Purkinje cell (primary cell): ENCODE measurements at places on chromosomes 3 and 15. TPM values are rescaled to one million over a fixed set of nuclear protein-coding genes. Genes with fewer than 3 reads are reported as not detected.

The RAB6B gene
- 4.5 and 25.3 TPM in 2 replicates for polyA plus RNA-seq

The OCA2 gene
- polyA plus RNA-seq, result 0.11 TPM in 1 of 2 replicates, not detected in the other

The LHFPL4 gene
- 3.7 and 6.4 TPM in 2 replicates for polyA plus RNA-seq

The CHRD gene
- 0.69 TPM in 1 of 2 replicates, not detected in the other for polyA plus RNA-seq

The PEX5L gene
- 1.4 and 15.9 TPM in 2 replicates for polyA plus RNA-seq

The MAN2C1 gene
- polyA plus RNA-seq, result 12.3 and 20.5 TPM in 2 replicates

The COL6A5 gene
- polyA plus RNA-seq, result not detected in 2 replicates

The HESX1 gene
- polyA plus RNA-seq, result 3.5 TPM in 1 of 2 replicates, not detected in the other

The GNAT1 gene
- polyA plus RNA-seq, result not detected in 2 replicates

The ASB14 gene
- polyA plus RNA-seq, result 0.13 and 1.8 TPM in 2 replicates

The UBAP1L gene
- polyA plus RNA-seq, result 2.3 and 2.7 TPM in 2 replicates

The GALK2 gene
- 39.2 and 49.0 TPM in 2 replicates for polyA plus RNA-seq

The CHL1 gene
- polyA plus RNA-seq, result 25.2 and 62.3 TPM in 2 replicates

The SCN5A gene
- not detected in 2 replicates for polyA plus RNA-seq

The TMIE gene
- polyA plus RNA-seq, result 0.13 and 0.42 TPM in 2 replicates

The SPINK8 gene
- not detected in 2 replicates for polyA plus RNA-seq

The ACTC1 gene
- 1.4 and 2.6 TPM in 2 replicates for polyA plus RNA-seq

The KCNMB3 gene
- 17.1 and 24.6 TPM in 2 replicates for polyA plus RNA-seq

The EEF1AKMT4 gene
- 2.5 and 3.6 TPM in 2 replicates for polyA plus RNA-seq

The KIF23 gene
- 0.38 TPM in 1 of 2 replicates, not detected in the other for polyA plus RNA-seq

The CLSTN2 gene
- 5.5 and 10.5 TPM in 2 replicates for polyA plus RNA-seq

The POMGNT2 gene
- polyA plus RNA-seq, result 14.3 and 14.7 TPM in 2 replicates

The CHST13 gene
- polyA plus RNA-seq, result not detected in 2 replicates

The CAMP gene
- not detected in 2 replicates for polyA plus RNA-seq

The CHRNA5 gene
- 0.16 and 7.7 TPM in 2 replicates for polyA plus RNA-seq

The SOX14 gene
- polyA plus RNA-seq, result not detected in 2 replicates

The STRIT1 gene
- not detected in 2 replicates for polyA plus RNA-seq

The HTR3C gene
- polyA plus RNA-seq, result not detected in 2 replicates

The CHRNB4 gene
- 0.41 TPM in 1 of 2 replicates, not detected in the other for polyA plus RNA-seq

The CYP11A1 gene
- 0.85 and 1.3 TPM in 2 replicates for polyA plus RNA-seq

The NAALADL2 gene
- 5.1 and 24.4 TPM in 2 replicates for polyA plus RNA-seq

The RYR3 gene
- polyA plus RNA-seq, result 3.4 and 3.8 TPM in 2 replicates

The CLDN11 gene
- polyA plus RNA-seq, result 0.55 and 4.3 TPM in 2 replicates

The CFAP92 gene
- polyA plus RNA-seq, result 0.13 and 0.34 TPM in 2 replicates

The BDH1 gene
- 5.0 and 9.7 TPM in 2 replicates for polyA plus RNA-seq

The BFSP2 gene
- polyA plus RNA-seq, result not detected in 2 replicates

The HRG gene
- polyA plus RNA-seq, result not detected in 2 replicates

The MFGE8 gene
- 2.0 TPM in 1 of 2 replicates, not detected in the other for polyA plus RNA-seq

The PCSK6 gene
- 13.5 and 20.1 TPM in 2 replicates for polyA plus RNA-seq

The C2CD4B gene
- polyA plus RNA-seq, result 0.29 TPM in 1 of 2 replicates, not detected in the other

The ZIC4 gene
- polyA plus RNA-seq, result 2.5 and 8.3 TPM in 2 replicates

The CEP97 gene
- 15.5 and 27.9 TPM in 2 replicates for polyA plus RNA-seq
